Psoas muscle (tissue), 8 donors: ENCODE measurements at places on chromosomes 2 and 18.

DNA sequence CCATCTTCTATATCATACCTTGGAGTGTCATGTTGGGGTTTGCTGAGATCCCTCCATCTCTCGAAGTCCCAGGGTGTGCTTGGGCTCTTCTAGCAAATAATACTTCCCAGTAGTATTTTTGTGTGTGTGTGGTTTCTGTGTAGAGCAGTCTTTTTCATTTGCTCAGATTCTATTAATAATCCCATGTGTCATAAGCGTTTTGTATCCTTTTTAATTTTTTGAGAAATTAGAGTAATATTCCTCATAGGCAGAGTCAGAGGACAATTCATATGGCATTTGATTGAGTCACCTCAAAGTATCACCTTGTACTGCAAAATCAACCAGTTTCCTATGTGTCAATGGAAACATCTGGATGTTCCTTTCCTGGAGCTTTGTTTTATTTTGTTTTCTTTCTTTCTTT lies 37.4 kb upstream of the PPP1R1C start:
- DNase-seq: no peak

GRCh38 chr18:63301434-63301833 lies 18.1 kb downstream of the BCL2 start:
- peak; percentile 41 for DNase-seq

- DNase-seq: no peak
Observed at GRCh38 chr18:32760391-32760790, 12.4 kb downstream of the KLHL14 start.

DNA sequence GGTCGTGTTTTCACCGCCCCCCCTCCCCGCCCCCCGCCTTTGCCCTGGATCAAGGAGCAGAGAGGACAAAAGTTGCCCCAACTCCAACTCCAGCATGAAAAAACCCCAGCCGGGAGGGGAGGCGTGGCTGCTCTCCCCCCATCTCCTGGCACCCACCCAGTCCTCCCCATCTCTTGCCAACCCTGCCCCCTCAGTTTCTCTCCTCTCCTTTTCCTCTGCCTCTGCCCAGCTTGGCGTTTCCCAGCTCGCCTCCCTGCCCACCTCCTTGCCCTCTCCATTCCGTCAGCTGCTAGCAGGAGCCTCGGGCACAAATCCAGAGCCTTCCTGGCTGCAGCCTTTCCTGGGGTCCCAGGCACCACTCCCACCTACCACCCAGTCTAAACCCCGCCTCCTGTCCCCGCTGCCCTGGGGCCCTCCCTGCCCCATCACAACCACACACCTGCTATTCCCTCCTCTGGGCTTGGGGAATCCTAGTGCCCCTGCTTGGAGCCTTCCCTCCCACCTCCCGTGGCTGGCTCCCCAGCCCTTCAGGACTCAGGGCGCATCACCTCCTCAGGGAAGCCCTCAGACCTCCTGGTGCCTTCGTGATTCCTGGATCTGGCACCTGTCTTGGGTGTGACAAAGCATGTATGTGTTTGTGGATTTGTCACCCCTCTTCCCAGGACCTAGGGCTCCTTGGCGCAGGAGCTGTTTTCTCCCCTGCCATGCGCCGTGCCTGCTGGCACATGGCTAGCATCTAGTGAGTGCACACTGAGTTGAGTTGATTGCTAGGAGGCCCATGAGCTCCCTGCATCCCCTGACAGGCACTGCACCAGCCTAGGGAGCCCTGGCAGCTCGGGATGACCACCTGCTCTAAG lies 209.1 kb downstream of the TFCP2L1 start:
- no peak for DNase-seq

DNA sequence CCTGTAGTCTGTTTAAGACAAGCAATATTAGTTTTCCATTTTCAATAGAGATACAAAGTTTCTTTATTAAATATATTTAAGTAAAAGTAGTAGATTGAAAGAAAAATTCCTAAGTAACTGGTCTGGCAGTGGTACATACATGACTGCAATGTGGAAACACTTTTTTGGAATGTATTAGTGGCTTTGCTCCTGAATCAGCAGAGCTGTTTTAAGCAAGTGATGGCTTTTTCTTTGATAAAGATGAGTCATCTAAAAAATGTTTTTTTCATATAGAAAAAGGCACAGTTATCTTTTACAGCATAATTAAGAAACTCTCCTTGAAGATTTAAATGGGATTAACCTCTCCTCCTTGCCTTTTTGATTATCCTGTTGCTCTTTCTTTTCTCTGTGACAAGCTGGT lies 34.9 kb downstream of the KDM3A start:
- DNase-seq: no peak

GRCh38 chr18:44325903-44326635 lies 354.6 kb upstream of the SETBP1 start:
- peak; percentile 20 for DNase-seq

- DNase-seq: no peak
Observed at GRCh38 chr2:73187549-73187948, 14.8 kb upstream of the NOTO start.

GRCh38 chr2:19540739-19541525 lies 182.5 kb upstream of the OSR1 start:
- DNase-seq: no peak

DNA sequence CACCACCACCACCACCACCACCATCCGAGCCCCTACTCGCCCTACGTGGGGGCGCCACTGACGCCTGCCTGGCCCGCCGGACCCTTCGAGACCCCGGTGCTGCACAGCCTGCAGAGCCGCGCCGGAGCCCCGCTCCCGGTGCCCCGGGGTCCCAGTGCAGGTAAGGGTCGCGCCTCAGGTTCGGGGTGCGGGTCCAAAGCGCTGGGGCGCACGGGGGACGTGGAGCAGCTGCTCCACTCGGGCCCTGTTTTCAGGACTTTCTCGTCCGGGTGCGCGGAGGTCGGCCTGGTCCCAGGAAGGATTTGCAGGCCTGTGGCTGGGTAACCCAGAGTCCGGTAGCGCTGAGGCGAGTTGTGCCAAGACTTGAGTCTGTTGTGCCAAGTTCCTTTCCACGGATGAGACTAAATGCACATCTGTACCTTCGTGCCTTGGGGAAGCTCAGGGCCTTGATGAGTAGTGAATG lies 2.8 kb downstream of the GATA6 start:
- DNase-seq: no peak

- DNase-seq: no peak
Observed at GRCh38 chr2:172664766-172665165, 70.9 kb upstream of the RAPGEF4 start.

DNA sequence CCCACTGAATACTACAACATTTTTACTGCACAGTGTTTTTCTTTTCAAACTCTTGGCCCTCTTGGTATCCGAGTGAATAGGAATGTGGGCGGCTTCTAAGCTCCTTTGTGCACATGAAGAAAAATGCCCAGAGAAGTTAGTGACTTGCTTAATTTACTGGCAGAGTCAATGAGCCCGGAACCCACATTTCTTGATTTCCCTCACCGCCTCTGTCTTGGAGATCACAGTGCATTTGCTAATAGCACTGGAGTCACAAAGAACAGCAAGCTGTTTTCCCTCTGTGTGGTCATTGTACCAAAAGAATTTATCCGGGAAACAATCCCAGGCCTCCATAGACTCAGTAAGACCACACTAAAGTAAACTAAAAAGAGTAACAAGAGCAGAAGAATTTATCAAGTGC lies 18.9 kb downstream of the STON1 start:
- no peak for DNase-seq

GRCh38 chr2:17933256-17933655 lies 54.8 kb downstream of the KCNS3 start:
- no peak for DNase-seq

- DNase-seq: no peak
Observed at GRCh38 chr2:50726186-50726585, 305.7 kb downstream of the NRXN1 start.

GRCh38 chr2:173957517-173957916 lies 7.7 kb downstream of the SP3 start:
- no peak for DNase-seq

DNA sequence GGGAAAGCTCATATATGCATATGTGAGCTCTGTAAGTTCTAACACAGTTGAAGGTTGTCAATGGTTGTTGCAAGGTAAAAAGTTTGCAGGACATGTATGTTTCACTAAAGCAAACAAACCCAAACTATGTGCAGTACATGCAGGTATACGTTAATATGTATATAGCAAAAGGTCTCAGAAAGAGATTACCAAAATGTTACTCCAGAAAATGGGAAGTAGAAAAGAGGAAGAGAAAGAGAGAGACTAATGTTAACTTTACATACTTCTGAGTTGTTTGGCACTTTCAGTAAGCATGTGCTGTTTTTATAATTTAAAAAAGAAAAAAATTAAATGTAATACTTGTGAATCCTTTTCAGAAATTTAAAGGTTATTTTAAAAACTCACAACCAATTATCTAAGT lies 32.8 kb upstream of the PEX13 start:
- DNase-seq: no peak

GRCh38 chr2:12207491-12207890 lies 461.1 kb downstream of the LPIN1 start:
- no peak for DNase-seq

GRCh38 chr2:121527009-121527682 lies 3.5 kb upstream of the RNU4ATAC start:
- DNase-seq: no peak

- DNase-seq: no peak
Observed at GRCh38 chr18:59659508-59660170, 37.6 kb downstream of the CCBE1 start.

- DNase-seq: no peak
Observed at GRCh38 chr2:240404174-240404852, 31.1 kb upstream of the GPC1 start.

- DNase-seq: no peak
Observed at GRCh38 chr18:73843455-73843854, 304.2 kb downstream of the FBXO15 start.

DNA sequence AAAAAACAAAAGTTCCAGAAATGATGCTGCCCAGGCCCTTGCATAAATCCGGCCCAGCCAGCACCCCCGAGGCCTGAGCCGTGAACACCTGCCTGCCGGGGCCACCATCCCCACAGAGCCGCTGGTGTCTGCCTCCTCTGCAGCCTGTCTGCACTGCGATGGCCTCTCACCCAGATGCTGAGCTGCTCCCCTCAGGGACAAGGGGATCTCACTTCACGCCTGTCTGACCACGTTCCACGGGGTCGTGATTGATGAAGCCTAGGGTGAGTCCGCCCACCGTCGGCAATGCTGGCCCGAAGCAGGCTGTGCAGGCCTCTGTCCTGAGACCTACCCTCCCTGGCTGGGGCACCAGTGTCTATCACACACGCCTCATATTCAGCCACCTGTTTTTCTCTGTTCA lies 444.2 kb downstream of the EIPR1 start:
- DNase-seq: no peak

GRCh38 chr2:101329026-101329425 lies 20.5 kb upstream of the RNF149 start:
- no peak for DNase-seq

DNA sequence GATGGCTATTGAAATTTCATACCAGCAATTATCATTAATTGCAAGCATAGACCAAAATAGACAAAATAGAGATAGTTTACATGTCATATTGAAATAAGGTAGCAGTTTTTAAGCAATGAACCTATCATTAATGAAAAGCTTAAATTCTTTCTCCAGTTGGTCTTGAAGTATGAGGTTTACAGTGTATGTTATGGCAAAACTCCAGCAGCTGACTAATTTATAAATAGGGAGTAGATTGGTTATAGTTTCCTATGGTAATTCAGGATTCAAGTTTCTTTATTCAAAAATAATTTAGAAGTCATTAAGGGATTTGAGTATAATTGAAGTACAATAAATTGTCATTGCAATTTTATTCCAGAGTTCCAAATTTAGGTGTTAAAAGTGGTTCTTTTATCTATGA lies 69.6 kb upstream of the COL5A2 start:
- no peak for DNase-seq

GRCh38 chr2:28895189-28895893 lies 874 bp downstream of the WDR43 start:
- DNase-seq: peak; percentile 71

DNA sequence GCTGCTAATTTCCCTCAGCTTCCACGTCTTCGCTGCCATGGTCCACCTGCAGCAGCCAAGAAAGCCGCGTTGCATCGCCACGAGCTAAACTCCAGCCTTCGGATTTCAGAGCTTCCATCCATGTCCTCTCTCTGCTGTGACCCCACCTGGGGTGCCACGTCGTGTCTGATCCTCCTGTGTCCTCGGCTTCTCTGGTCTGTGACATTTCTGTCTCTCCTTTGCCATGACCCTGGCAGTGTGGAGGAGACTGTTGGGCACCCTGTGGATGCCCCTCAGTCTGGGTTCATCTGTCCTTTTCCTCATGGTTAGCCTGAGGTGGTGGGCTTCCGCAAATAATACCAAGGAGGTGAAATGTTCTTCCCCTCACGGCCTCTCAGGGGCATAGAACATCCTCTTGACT lies 106.8 kb downstream of the RTP5 start:
- DNase-seq: no peak

DNA sequence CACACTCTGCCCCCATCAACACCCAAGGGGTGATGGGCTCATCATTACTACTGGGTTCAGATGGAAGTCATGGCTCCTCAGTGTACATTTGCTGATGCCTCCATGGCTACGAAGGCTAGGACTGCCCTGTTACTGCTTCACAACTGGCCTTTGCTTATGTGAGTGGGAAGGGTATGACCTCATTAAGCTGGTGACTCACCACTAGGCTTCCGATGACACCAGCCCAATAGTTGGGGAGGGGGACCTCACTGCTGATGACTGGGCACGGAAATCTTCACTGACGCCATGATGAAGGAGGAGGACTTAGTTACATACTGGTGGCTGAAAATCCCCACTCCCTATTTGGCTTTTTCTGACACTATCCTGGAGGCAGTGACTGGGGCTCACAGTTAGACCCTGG lies 263.2 kb downstream of the CMPK2 start:
- DNase-seq: no peak

GRCh38 chr2:213317929-213318328 lies 33.7 kb downstream of the SPAG16 start:
- no peak for DNase-seq

GRCh38 chr2:240739797-240740196 lies 48.1 kb downstream of the AQP12A start:
- DNase-seq: no peak

- DNase-seq: no peak
Observed at GRCh38 chr2:138084206-138084605, 119.9 kb downstream of the HNMT start.

DNA sequence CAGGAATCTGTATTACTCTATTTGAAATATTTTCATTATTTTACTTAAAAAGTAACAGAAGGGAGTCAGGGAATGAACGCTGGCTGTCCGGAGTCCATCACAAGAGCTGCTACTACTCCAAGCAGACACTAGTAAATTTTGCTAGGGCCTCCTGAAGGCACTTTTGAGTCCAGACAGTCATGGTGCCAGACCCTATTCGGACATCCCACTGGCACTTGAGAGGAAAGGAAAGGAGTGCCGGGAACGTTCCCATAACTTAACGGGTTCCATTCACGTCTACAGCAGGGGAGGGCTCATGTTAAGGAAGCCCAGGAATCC lies 563 bp upstream of the GMCL1 start:
- DNase-seq: no peak
